ENCODE measurements at places on chromosomes 4 and X. TPM values are rescaled to one million over a fixed set of nuclear protein-coding genes. Genes with fewer than 3 reads are reported as not detected.
A peak's percentile ranks its signal among the peaks of the same experiment; 100 is the strongest.

GRCh38 chr4:5084911-5085475 lies 33.7 kb downstream of the STK32B start:
- no peak for DNase-seq

DNA sequence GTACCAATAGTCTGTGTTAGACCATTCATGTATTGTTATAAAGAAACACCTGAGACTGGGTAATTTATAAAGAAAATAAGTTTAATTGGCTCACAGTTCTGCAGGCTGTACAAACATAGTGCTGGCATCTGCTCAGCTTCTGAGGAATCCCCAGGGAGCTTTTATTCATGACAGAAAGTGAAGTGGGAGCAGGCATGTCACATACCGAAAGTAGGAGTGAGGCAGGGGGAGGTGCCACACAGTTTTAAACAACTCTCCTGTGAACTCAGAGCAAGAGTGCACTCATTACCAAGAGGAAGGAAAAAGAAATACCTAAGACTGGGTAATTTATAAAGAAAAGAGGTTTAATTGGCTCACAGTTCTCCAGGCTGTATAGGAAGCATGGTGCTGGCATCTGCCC lies 591.2 kb downstream of the PPP4R3C start:
- no peak for DNase-seq

DNA sequence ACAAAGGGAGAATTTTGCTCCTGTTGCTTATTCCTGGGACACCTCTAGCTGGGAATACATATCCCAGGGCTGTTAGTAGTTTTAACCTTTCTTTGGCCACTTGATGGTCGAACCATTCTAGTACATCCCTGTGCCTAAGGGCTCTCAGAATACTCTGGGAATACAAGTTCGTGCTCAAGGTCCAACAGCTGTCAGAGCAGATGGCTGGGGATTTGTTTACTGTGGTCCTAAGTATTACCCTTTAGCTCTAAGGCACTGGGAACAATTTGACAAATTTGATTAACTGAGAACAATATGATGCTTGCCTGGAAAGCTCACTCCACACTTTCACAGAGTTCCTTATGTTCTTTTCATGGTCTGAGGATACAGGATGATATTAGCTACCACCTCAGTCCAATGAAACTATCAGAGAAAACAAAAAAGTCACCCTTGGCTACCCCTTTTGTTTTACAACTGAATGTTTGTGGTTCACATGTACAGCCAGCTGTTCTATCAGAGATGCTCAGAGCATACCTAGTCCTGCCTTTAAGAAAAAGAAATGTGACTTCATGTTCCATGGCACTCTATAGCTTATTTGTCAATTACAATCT lies 47.4 kb upstream of the PHOX2B start:
- DNase-seq = no peak

DNA sequence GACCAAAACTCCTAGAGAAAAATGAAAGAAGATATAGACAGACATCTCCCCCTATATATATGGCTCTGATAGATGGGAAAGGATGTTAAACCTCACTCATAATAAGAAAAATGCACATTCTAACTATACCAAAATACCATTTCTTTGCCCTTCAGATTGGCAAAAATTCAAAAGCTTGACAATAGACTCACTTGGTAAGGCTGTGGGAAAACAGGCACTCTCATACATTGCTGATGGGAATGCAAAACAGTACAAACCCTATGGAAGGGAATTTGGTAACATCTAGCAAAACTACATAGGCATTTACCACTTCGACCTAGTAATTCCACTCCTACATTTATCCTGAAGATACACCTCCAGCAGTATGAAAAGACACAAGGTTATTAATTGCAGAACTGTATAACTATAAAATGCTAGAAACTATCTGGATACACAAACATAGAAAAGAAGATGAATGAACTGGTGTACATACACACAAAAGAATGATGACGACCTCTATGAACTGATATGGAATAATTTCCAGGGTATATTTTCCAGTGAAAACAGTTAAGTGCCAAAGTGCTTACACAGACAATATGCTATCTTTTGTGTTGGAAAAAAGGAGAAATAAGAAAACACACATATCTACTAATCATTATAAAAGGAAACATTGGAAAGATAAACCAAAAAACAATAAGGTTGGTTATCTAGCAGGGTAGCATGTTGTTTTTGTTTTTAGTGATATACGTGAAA lies 48.5 kb downstream of the WDFY3 start:
- DNase-seq = no peak

DNA sequence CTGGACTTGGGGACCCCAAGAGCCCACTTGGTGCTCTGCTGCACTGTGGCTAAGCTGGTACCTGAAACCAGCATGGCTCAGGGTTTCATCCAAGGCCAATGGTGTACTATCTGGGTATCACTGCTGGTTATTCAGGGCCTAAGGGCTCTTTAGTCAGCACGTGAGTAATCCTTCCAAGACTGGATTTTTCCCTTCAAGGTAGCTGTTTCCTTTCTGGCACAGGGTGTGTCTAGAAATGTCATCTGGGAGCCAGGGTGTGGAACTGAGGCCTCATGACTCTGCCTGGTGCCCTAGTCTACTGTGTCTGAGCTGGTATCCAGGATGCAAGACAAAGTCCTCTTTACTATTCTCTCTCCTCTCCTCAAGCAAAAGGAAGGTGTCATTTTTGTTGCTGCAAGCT lies 99.0 kb upstream of the QRFPR start:
- DNase-seq = no peak

- DNase-seq = no peak
Measured at GRCh38 chr4:169220447-169220846, 50.3 kb downstream of the SH3RF1 start.

DNA sequence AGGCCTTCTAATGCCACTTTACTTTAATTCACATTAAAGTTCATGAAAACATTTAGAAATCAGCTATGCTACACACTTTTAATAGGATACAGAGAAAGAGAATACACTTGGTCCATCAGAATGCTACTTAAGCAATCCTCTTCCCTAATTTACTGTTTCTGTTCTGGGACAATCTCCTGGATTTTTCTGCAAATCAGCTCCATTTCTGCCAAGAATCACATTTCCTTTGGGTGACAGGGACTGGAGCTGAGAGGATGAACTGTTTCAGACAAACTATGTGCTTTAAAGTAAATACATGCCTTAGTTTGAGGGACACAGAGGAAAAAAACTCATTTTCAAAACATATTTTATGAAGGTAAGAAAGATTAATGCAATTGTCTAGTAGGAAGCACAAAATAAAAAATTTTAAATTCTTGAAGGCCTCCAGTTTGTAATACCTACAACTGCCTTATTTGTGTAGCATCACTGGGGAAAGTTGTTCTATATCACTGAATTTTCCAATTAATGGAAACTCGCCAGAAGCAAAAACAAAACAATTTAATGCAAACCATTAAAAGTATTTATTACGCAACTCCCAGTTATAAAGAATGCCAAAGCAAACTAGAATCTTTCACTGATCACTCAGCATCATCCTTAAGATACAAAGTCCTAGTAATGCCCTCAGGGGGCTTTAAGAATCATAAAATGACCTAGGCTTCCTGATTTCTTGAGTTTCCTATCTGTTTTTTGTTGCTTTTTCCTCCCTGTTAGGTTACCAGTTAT lies 36.3 kb downstream of the BCLAF3 start:
- DNase-seq = no peak

DNA sequence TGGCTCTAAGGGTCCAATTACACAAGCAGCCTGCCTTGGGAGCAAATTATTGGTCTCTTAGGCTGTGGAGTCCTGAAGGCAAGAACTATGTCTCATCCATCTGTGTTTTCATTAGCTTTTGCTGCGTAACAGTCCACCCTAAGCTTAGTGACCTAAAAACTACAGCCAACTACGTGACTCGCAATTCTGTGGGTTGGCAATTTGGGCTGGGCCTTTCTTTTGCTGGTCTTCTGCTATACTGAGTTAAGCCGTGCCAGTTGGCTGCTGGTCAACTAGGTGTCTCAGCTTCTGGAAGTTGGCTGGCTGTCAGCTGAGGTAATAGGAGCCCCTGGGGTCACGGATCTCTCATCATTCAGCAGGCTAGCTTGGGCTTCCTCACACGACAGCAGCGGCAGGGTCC lies 205.6 kb upstream of the S100G start:
- peak; percentile 63 for DNase-seq

DNA sequence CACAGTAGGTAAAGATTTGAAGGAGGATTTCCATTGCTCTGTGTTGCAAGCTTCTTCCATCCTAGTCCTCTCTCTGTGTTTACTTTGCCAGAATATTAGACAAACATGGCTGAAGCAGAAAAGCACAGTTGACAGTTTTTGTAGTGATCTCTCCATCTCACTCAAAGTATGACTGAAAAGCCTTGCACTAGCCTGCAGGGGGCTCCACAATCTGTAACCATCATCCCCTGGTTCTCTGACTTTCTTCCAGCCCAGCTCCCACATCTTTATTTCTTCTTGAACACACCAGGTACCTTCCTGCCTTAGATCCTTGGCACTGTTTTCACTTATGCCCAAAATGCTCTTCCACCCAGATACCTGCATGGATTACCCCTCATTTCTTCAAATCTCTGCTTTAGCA lies 34.1 kb upstream of the HHIP start:
- DNase-seq = no peak

DNA sequence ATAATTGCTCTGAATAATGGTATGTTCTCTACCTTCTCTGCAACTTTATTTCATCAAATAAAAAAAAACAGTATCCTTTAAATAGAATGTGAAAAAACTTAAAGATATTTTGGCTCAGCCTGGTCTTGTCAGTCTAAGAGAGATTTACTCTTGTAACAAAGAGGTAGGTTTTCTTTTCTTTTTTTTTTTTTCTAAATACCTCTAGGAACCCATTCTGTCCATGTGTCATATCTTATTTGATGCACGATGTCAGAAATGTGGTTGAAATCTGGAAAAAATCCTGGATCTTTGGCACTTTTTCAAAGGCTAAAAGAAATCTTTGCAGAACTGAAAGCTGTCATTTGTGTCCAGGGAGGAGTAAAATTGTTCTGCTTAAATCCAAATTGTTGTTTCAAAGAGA lies 17.3 kb upstream of the FGF5 start:
- peak; percentile 24 for DNase-seq

- no peak for DNase-seq
Measured at GRCh38 chr4:98939438-98939837, 10.5 kb upstream of the EIF4E start.

GRCh38 chr4:46852800-46853199 lies 56.2 kb downstream of the COX7B2 start:
- DNase-seq = no peak

- no peak for DNase-seq
Measured at GRCh38 chr4:82848706-82849105, 42.2 kb downstream of the SEC31A start.

GRCh38 chrX:132961511-132961910 lies 3.1 kb upstream of the HS6ST2 start:
- no peak for DNase-seq

The PGAM4 gene
- not detected for total RNA-seq

The DNAAF6 gene
- not detected for total RNA-seq

The TMPRSS11A gene
- total RNA-seq = not detected

The HADH gene
- total RNA-seq = 10.3 TPM

The CAPN6 gene
- not detected for total RNA-seq

The FBXL5 gene
- total RNA-seq = 120 TPM

The NOX1 gene
- not detected for total RNA-seq

The PAGE2 gene
- total RNA-seq = not detected

The TLL1 gene
- 0.33 TPM for total RNA-seq
